Spleen (tissue), 13 donors: ENCODE measurements at places on chromosomes 6 and 20.

DNA sequence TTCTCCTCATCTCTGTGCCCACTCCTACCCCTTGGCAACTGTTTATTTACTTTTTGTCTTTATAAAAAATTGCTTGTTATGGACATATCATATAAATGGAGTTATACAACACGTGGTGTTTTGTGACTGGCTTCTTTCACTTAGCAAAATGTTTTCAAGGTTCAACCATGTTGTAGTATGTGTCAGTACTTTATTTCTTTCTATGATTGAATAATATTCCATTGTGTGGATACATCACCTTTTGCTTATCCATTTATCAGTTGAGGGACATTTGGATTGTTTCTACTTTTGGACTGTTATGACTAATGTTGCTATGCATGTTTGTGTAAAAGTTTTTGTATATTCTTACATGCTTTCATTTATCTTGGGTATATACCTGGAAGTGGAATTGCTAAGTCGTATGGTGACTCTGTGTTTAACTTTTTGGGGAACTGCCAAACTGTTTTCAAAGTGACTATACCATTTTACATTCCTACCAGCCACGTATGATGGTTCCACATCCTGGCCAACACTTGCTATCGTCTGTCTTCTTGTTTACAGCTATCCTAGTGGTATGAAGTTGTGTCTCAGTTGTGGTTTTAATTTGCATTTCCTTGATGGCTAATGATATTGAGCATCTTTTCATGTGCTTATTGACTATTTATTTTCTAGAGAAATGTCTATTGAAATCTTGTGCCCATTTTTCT is 84.4 kb downstream of the SLX4IP start:
- DNase-seq = no peak

GRCh38 chr6:43189776-43190304 is 7.8 kb downstream of the CUL9 start:
- no peak for DNase-seq

DNA sequence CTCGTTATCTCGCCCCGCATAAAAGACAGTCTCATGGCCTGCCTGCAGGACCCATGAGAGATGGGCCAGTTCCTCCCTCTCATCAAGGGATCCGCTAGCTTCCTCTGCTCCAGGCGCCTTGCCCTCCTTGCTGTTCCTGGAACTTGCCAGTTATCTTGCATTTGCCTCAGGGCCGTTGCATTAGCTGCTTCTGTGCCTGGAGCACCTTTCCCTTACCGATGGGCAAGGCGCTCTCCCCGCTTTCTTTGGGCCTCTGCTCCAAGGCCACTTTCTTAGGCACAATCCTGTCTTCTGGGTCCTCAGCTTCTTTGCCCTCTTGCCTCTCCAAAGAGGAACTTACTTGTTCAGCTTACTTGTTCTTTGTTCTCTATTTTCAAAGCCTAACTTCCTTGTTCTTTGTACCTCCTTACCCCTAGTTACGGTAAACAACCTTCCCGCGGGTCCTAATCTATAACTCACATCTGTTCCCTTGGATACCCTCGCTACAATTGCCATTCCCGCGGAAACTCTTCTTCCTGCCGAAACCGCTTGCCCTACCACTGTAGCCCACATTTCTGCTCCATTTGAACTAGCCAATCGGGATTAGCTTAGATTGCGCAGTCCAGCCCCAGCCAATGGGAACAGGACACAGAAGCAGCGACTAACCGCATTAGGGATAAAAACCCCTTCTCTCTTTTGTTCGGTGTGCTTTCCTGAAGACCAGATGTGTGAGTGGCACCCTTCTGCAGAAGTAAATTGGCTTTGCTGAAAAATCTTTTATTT is 887 bp upstream of the NSFL1C start:
- peak; percentile 84 for DNase-seq

DNA sequence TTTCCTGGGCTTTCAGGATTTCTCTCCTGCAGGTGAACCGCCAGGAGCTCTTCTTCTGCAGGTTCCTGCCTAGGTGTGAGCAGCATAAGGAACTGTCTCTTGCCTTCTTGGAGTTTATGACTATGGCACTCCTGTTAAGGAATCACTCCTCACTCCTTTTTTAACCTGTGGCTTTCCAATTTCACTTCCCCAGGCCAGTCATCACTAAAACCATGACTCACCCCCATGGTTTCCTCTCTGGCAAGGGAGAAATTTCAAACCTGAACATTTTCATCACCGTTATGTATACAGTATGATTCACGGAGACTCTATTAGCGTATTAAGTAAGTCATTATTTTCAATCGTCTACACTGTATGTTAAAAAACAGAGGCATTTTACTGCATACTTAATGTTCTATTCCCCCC is 78.2 kb upstream of the ARID1B start:
- DNase-seq = no peak

DNA sequence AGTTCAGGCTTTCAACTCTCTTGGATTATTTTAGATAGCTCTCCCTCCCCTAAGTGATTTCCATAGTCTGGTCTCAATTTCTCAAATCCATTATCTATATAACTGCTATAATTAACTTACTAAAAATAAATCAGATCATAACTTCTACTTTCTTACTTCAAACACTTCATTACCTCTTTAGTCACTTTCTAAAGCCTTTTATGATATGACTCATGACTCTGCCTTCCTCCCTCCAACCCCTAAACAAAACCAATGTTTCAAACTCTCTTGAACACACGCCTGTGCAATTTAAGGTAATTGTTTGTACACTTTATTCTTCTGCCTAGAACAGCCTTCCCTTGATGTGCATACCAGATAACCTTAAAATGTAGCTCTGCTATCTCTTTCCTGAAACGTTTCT is 100.5 kb downstream of the LMBRD1 start:
- DNase-seq = no peak

GRCh38 chr20:47598911-47599744 is 97.4 kb downstream of the NCOA3 start:
- no peak for DNase-seq

GRCh38 chr6:68572525-68572924 is 62.6 kb upstream of the ADGRB3 start:
- no peak for DNase-seq

- no peak for DNase-seq
Observed at GRCh38 chr20:4613718-4614620, 107.7 kb upstream of the PRND start.

- peak; percentile 89 for DNase-seq
Observed at GRCh38 chr6:34189806-34190503, 44.1 kb upstream of the GRM4 start.

DNA sequence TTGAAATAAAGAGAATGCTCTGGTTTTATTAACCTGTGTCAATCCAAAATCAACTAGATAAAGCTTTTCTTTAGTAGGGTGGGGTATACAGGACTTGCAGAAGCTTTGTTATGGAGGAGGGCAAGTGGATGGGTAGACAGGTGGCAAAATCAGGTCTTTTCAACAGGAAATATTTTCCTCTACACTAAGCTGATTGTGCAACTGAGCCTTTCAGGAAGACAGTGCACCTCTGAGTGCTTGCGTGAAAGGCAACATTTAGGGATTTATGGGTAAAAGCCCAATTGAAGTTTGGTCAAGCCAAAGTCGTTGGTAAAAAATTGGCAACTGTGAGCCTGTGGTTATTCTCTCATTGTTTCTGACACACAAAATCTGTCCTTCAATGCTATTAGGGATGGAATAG is 23.8 kb upstream of the TUBB2A start:
- no peak for DNase-seq

DNA sequence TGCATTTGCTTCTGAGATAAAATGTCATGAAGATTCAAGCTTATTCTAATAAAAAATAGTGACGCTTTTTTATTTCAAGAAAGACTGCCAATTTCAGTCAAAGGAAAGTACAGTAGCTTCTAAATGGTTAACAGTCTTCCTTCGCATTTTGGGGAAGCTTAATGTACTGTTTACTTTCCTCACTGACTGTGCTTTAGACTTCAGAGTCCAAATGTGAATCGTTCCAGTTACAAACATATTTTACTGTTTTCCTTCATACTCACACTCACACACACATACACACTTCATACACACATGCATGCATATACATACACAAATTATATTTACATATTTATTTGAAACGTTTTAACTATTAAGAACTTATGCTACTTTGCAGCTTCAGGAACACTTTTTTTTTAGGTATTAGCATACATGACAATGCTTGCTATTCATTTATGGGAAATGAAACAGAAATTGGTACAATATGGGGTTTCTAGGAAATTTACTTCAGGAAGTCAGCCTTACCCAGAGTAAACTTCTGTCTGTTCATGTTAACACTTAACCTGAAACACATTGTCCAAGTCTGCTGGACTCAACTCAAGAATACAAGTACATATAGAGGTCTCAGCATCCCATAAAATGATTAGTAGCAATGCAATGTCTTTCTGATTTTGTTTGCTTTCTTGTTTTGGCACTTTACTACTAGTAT is 145.4 kb downstream of the RPS12 start:
- no peak for DNase-seq

DNA sequence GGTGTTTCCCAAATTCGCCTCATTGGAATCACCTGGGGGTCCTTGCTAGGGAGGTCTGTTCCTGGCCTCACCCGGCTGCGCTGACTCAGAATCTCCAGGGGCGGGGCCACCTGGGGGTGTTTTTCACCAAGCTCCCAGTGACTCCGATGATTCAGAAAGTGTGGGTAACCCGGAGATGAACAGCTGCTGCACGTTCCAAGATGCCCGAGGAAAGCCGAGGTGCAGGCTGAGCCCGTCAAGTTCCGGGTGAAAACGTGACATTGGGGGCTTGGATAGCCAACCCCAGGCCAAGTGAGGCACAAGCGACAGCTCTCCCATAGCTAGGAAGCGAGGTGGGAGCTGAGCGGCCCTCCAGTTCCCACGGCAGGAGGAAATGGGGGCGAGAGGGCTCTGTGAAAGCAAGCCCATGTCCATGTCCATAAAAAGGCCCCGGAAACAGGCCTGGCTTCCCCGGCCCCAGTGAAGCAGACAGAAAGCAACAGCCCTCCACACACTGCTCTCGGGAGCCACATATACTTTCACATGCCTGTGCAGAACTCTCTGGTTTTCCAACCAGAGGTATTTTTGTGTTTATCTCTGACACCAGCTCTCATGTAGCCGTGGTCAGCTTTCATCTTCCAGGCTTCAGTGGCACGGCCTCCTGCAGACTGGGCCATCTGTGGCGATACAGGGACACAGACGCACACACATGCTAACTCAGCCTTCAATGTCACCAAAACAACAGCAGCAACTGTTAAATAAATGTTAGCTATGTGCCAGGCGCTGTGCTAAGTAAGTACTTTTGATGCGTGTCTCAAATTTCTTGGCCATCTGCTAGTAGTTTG is 90.7 kb upstream of the CCDC28A start:
- DNase-seq = no peak

DNA sequence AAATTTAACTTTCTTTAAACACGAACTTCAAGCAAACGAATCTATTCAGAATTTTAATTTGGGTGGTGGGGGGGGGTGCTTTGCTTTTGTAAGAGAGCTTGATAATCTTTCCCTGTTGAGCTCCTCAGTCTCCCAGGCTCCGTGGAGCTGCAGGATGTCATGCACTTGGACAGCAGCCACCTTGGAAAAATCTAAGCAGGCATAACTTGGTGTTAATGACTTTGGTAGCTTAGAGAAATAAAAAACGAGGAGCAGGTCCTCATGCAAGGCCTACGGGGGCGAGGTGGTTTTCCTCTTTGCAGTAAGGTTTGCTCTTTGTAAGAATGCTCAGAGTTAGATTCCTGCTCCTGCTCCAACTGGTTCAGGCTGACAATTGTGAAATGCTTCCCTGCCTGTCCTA is 102.3 kb downstream of the EDN1 start:
- no peak for DNase-seq

GRCh38 chr20:53163486-53163885 is 191.3 kb downstream of the TSHZ2 start:
- DNase-seq = no peak

DNA sequence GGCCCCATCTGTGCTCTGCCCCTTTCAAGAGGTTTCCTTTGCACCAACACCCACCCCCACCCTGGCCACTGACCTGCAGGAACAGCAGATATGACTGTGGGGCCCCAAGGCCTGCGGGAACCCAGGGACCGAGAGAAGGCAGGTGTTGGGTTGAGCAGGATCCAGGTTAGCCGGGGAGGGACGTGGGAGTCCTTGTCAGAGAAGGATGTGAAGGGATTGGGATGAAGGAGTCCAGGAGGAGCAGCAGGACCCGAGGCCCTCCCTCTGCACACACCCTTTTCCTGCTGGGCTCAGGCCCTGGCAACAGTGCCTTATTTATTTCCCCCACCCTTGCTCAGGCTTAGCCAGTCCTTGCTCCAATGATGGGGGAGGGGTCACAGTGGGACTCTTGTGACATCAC is 193.0 kb upstream of the PROKR2 start:
- no peak for DNase-seq

GRCh38 chr20:37914672-37915433 is 11.9 kb downstream of the VSTM2L start:
- no peak for DNase-seq

DNA sequence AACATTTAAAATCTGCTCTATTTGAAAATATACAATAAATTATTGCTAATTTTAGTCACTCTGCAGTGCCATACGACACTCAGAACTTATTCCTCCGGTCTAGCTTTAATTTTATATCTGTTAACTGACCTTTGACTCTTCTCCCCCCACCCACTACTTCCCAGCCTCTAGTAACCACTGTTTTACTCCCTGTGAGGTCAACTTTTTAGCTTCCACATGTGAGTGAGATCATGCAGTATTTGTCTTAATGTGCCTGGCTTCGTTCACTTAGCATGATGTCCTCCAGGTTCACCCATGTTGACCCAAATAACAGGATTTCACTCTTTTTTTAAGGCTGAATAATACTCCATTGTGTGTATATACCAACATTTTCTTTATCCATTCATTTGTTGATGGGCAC is 80.8 kb downstream of the RPP40 start:
- no peak for DNase-seq

DNA sequence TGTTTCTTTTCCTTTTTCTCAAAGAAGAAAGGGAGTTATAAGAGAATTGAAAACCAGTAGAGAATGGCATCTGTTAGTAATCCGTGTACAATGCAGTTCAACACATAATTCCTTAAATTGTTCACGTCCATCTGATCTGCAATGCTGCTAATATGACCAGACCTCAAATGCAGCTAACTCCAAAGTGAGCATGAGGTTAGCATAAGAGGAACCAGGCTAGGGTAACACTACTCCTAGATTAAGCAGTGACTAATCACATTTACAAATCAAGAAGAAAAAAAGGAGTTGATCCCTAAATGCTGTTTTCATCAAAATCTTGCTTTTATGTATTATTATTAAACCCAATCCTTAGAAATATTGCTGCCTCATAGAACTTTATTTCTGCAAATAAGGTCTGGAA is 432.7 kb upstream of the ARID1B start:
- DNase-seq = no peak

DNA sequence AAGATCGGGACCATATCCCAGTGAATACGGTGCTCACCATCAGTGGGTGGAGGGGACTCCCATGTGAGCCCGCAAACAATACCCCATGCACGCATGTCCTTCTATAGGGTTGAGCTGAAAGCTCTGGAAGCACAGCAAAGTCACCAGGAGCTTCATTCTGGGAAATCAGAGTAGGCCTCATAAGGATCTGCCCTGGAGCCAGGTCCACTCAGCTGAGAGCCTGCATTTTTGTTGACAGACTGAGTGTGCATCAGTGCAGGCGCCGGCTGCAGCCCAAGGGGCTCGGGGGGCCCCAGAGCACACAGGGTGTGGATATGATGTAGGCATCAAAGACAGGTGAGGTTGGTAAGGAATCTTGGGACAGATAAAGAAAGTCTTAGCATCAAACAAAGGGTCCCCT is 79.8 kb upstream of the CD93 start:
- DNase-seq = no peak
